NCI-H187 treated with DMSO at 0.1 percent for 48 hours (cell line): ENCODE measurements at places on chromosomes 6 and 20.
A peak's percentile ranks its signal among the peaks of the same experiment; 100 is the strongest.

- DNase-seq: no peak
Measured at GRCh38 chr6:53048431-53049195, 16.6 kb upstream of the FBXO9 start.

- no peak for DNase-seq
Measured at GRCh38 chr20:47256668-47257236, 99.7 kb downstream of the ZMYND8 start.

- no peak for DNase-seq
Measured at GRCh38 chr20:39298121-39298520, 336.0 kb downstream of the DHX35 start.

GRCh38 chr6:7165002-7165889, 57.5 kb downstream of the RREB1 start:
- no peak for DNase-seq

DNA sequence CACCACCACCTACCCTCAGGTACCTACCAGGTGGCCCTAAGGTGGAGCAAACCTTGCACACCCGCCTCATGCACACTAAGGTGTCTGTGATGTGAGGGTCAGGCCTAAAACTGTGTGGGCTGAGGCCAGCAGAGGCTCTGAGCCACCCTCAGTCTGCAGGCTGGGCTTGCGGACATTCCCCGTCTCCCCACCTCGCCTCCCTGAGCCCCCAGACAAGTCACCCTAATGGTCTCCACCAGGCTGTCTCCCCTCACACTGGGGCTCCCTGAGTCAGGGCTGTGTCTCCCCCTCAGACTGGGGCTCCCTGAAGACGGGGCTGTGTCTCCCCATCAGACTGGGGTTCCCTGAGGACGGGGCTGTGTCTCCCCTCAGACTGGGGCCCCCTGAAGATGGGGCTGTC, 12.5 kb downstream of the PRPH2 start:
- no peak for DNase-seq

GRCh38 chr6:4936681-4937041, 67.2 kb downstream of the RPP40 start:
- DNase-seq: no peak

DNA sequence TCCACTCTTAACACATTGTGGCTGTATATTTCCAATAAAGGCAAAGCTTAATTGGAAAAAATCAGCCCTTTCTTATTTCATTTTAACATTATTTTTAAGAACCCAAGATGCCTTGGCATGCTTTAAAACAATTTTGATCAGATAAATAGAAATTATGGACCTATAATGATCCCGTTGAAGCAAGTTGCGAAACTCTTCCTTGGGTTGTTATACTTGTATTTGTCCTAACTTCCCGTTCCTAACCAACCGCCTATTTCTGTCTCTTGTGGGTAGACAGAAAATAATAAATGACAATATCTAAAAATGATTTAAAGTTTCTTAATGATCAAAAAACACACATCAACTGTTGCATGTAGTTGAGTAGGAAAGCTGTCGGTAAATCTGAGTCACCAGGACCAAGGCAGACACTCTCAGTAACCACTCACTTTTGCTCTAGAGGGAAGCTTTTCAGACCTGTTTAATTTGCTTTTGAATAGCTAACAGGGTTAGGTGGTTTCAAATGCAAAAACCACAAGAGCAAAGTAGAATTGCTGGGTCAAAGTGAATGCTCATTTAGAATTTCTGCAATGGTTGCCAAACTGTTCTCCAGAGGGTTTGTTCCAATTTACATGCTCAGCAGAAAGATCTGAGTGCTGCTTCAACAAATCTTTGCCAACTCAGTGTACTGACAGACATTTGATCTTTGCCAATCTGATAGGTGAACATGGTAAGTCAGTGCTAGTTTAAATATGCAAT, 34.2 kb upstream of the KCNK5 start:
- DNase-seq: peak; percentile 65

DNA sequence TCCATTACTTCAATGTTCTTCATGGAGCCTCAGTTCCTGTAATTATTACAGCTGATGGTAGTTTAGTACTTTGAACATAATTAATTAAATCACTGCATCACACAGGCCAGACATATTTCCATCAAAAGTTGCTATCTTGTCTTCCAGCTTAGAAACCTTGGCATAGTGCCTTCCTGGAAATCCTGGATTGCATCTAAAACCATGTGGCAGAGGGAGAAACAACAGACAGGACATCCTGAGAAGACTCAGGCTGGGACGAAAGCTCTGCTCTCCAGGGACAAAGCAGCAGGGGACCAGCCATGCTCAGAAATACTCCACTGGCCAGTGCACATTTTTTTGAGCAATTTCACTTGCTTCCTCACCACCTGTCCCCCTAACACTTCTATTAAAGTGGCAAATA, 55.3 kb downstream of the TBX18 start:
- DNase-seq: no peak

GRCh38 chr6:135418040-135418760, 79.3 kb downstream of the AHI1 start:
- DNase-seq: no peak

- DNase-seq: no peak
Measured at GRCh38 chr6:169968541-169969270, 217.3 kb downstream of the ERMARD start.

- no peak for DNase-seq
Measured at GRCh38 chr6:7052443-7053011, 55.2 kb upstream of the RREB1 start.

- no peak for DNase-seq
Measured at GRCh38 chr6:55669028-55669427, 90.0 kb upstream of the HMGCLL1 start.
